Fibroblast of upper back skin (primary cell): ENCODE measurements at places on chromosomes 12 and 14.

- peak; percentile 92 for DNase-seq
Measured at GRCh38 chr12:14416658-14417057, 51.2 kb downstream of the ATF7IP start.

DNA sequence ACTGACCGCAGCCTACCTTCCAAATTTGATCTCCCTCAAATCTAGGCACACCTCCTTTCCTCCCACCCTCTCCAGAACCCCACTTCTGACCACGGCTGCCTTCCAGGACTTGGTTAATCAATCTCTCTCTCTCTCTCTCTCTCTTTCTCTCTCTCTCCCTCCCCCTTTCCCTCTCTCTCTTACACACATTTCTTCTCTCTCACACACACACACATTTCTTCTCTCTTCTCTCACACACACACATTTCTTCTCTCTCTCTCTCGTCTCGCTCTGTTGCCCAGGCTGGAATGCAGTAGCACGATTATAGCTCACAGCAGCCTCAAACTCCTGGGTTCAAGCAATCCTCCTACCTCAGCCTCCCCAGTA lies 521 bp upstream of the GMFB start:
- DNase-seq = no peak

GRCh38 chr14:83217492-83217891 lies 1683.8 kb upstream of the SEL1L start:
- DNase-seq = peak; percentile 88

GRCh38 chr12:63916561-63917476 lies 72.3 kb downstream of the SRGAP1 start:
- DNase-seq = peak; percentile 67

GRCh38 chr12:40106655-40107054 lies 774 bp upstream of the SLC2A13 start:
- DNase-seq = no peak

DNA sequence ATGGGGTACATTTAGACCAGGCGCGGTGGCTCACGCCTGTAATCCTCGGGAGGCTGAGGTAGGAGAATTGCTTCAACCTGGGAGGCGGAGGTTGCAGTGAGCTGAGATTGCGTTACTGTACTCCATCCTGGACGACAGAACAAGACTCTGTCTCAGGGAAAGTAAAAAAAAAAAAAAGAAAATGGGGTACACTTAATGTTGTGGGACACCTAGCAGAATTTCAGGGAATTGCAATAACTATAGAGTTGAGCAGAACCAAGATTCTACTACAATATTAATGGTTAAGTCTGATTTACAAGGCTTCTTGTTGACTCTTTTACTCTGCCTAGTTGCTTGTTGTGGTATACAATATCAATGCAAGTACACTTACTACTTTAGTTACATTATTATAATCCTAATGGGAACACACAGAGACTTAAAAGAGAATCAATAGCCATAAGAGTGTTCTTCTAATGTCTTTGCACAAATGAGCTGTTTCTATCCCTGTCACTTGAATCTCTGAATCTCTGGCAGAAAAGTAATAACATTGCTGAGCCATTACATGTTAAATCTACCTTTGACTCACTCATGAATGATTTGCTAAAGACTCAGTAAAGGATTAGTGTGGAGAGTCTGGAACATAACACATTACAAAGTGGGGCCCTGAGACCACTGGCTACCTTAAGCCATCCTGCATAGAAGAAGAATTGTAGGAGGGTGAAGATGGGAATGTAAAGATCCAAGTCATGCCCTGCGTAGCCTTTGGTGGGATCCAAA lies 22.7 kb downstream of the BEST3 start:
- peak; percentile 21 for DNase-seq

DNA sequence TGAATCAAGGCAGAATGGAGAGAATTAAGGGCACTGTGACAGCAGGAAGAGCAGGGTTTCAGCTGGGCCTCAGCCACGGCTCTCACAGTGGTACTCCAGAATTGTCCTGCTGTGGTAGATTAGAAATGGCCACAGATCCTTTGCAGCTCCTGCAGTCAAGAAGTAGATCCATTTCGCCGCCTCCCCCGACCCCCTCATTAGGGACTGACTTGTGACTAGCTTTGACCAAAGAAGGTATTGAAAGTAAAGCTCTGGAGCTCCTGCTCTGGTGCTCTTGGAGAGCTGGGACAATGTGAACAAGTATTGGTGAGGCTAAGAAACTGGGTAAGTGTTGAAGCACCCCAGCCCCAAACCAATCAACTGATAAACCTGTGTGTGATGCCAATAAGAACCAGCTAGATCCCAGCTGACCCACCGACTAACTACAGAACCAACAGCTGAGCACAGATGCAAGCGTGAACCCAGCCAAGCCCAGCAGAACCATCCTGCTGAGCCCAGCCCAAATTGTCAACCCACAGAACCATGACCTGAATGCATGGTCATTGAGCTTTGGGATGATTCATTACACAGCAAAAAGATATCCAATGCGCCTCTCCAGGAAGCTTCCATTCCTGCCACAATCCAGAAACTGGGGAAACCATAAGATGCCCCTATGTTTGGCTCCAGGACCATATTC lies 50.7 kb downstream of the JAG2 start:
- DNase-seq = no peak

- DNase-seq = peak; percentile 57
Measured at GRCh38 chr12:64616201-64616600, 5.9 kb downstream of the RASSF3 start.

DNA sequence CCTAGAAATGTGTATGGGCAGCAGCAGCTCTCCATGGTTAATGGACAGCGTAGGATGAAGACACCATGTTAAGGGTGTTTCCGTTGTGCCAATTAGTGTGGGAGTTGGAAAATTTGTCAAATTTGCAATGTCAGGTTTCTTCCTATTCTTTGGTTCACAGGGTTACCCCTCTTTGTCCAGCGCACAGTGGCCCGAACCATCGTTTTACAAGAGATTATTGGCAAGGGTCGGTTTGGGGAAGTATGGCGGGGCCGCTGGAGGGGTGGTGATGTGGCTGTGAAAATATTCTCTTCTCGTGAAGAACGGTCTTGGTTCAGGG lies 26.0 kb upstream of the TAMALIN start:
- no peak for DNase-seq
